Endodermal cell (in vitro differentiated cells): ENCODE measurements at places on chromosomes 13 and 19.

- no peak for DNase-seq
These were observed 9.6 kb upstream of the ZNRF4 start for GRCh38 chr19:5445561-5446055.

DNA sequence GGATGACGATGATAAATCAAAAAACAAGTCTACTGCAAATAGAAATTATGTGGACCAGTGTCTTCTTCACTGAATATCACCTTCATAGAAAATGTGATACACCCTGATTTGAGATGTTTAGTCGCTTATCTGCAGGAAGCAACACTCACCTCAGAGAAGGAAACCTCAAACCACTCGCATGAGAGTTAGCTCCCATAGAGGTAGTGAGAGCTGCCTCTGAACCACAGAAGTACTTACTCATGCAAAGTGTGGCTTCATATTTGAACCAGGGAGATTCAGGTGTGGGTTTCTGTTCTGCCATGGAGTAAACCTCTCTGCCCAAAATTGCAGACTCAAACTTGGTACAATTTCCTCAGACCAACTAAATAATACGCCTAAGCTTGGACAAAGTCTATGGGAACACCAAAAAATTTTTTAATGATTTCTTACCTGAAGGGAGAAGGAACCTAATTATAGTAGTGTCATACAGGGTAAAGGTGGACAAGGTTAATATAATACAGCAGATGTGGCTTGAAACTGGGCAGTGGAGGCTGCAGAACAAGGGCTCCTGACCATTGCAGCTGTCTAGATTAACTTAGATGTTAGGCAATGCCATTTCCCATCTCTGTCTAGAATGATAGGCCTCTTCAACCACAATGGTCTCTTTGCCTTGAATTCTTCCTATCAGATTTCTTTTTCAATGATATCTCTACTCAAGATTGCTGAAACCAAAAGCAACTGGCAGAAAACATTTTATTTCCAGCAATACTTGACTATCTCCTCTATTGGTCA, 29.6 kb upstream of the RCBTB2 start:
- DNase-seq: no peak

DNA sequence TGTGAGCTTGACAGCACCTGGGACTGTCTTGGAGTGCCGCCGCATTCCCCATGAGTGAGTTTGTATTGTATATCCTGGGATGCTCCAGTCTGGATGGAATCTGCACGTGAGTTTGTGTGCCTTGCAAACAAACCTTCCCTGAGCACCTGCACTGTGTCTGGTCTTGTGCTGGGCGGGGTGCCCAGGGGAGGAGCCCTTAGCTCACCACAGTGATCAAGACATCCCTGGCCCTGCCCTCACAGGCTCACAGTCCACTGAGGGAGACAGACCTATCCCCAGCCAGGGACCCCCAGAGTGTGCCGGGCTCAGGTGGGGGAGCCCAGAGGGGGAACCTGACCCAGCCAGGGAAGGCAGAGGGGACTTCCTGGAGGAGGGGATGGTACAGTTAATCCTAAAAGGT, 1.7 kb upstream of the BCAM start:
- no peak for DNase-seq

DNA sequence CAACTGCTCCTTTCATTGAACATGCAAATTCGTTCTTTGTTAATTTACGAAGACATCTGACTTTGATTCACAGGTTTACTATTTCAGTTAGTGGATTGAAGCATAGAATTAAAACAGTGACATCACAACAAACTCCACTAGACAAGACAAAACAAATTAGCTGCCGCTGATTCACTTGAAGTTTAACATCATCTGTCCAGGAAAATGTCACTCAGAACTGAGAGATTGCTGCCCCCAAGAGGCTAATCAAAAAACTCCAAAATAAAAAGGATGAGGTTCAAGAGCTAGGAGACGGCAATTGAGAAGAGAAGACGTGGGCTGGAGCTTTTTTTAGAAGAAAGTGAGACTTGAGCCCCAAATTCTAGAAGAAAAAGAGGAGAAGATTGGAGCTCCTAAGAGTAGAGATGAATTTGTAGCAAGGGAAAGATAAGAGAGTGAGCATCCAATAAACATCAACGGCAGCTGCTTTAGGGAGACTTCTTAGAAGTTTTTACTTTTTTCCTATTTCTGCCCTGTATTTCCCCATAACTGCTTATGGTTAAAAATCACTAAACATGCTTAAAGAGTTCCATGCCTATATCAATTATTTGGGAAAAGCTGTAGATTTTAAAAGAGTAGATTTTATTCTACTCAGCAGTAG, 40.8 kb upstream of the TPP2 start:
- no peak for DNase-seq

DNA sequence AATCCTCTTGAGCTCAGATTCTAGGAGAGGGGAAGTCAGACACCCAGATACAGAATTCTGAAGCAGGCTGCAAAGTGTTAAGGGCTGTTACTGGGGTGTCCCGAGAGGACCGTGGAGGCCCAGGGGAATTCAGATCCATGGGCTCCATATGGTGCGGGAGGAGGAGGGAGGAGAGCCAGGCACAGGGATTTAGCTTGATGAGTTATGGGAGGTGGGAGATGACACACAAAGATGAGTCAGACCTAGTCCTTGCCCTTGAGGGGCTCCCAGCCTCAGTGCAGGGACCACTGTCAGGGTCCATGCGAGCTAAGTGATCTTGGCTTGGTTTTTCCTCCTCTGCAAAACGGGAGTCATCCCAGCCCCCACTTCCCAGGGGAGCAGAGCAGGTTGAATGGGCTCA, 14.4 kb upstream of the GIPR start:
- peak; percentile 54 for DNase-seq
